ENCODE measurements at places on chromosomes 2 and 18. TPM values are rescaled to one million over a fixed set of nuclear protein-coding genes. Genes with fewer than 3 reads are reported as not detected.

LONRF2 gene
- 0.21 TPM for total RNA-seq

GPAT2 gene
- 5.3 TPM for total RNA-seq

TUBA4B gene
- total RNA-seq = not detected

GNLY gene
- total RNA-seq = 1.4 TPM

POTEI gene
- total RNA-seq = 0.08 TPM

DSG4 gene
- 0.12 TPM for total RNA-seq

- DNase-seq = peak; percentile 87
These were observed at the start of gene ITGA4 for GRCh38 chr2:181457121-181457740. TSS of gene ITGA4 (plus strand) at chr2:181457386. CDS start at chr2:181457655, 269 bp downstream.

- no peak for DNase-seq
These were observed 177.8 kb downstream of the EN1 start for GRCh38 chr2:118669654-118670053.

- DNase-seq = no peak
These were observed 72.5 kb downstream of the RMDN2 start for GRCh38 chr2:37997629-37998028.

DNA sequence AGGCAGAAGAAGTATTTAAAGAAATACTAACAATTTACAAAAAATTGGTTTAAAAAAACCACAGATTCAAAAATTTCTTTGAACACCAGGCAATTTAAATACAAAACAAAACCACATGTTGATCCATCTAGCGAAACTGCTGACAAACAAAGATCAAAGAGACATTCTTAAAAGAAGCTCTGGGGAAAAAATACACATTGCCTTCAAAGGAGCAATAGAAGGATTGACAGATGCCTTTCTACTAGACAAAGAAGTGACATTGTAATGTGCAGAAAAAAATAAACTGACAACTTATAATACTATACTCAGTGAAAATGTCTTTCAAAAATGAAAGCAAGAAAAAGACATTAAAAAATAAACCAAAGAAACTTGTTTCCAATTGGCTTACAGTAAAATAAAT is 12.6 kb upstream of the EIF2AK3 start:
- DNase-seq = no peak

- no peak for DNase-seq
These were observed 137.8 kb downstream of the BCL2 start for GRCh38 chr18:63181706-63182309.

GRCh38 chr18:79644006-79644665 is 35.5 kb upstream of the CTDP1 start:
- peak; percentile 65 for DNase-seq

- no peak for DNase-seq
These were observed 100.1 kb upstream of the ST3GAL5 start for GRCh38 chr2:85988914-85989270.

- DNase-seq = no peak
These were observed 47.7 kb downstream of the SLC9A2 start for GRCh38 chr2:102667072-102667471.

DNA sequence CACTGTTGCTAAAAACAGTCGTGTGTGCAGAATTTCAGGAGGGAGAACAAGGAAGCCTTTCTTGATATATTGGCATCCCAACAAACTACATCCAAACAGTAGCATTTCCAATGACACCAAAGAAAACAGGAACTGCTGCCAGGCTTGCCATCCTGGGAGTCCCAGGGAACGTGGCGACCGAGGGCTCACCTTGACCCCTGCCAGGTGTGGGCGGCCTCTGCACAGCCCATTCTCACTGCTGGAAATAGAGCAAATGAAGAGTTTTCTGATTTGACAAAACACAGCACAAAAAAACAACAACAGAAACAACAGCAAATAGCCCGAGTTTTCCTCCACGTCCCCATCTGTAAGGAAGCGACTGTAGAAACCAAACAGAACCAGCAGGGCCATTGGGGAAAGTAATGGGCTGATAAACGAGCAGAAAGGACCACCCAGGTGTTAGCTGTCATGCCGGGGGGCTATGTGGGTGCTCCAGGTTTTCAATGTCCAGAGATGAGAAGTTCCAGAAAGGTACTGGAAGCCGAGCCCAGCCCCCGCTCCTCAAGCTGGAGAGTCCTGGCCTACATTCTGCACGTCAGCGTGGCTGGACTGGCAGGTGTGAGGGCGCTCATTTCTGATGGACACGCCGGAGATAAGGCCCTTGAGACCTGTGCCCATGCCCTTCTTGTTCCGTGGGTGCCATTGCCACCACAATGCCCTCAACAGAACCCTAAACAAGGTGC is 80.8 kb downstream of the TWIST2 start:
- no peak for DNase-seq

DNA sequence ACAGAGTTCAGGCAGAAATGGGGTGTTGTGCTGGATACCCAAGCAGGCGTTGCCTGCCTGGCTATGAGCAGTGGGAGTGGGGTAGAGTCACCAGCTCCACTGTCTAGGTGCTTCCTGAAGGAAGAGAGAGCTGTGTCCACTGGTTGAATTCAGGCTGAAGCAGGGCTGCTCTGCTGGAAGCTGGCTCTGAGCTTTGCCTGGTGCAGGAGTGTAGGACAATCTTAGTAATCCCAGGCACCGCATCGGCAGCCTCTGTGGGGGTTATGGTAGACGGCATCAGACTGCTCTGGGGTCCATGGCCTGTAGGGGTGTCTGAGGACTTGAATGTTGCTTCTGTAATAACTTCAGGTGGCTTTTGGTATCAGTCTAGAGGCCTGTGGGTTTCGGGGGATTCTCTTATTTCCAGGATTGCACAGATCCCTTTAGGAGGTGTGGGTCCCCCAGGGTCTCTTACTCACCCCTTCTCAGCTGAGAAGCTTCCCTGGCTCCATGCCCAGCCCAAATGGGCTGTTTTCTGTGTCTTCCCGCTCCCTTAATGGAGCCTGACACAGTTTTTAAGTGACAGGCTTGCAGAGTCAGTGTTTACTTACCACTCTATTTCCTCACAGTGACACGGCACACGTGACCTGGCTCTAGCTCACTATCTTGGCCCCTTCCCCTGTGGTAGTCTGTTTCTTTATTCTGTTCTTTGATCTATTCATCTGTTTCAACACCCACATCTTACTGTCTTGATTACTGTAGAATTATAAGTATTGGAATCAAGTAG is 644.3 kb downstream of the CBLN2 start:
- no peak for DNase-seq

- no peak for DNase-seq
These were observed 290.4 kb downstream of the PTPRM start for GRCh38 chr18:7857562-7857961.
